Activated naive CD4-positive, alpha-beta T cell treated with anti-CD3 and anti-CD28 coated beads for 36 hours (primary cell): ENCODE measurements at places on chromosomes 2 and 18.

GRCh38 chr2:168773719-168774521 is 28.5 kb upstream of the NOSTRIN start:
- no peaks in the 10 kb centered on the region for H3K27me3 ChIP-seq
- peak; percentile 21 for DNase-seq
- no peaks in the 10 kb centered on the region for H3K4me1 ChIP-seq
- H3K4me3 ChIP-seq = no peak overlapping the region

DNA sequence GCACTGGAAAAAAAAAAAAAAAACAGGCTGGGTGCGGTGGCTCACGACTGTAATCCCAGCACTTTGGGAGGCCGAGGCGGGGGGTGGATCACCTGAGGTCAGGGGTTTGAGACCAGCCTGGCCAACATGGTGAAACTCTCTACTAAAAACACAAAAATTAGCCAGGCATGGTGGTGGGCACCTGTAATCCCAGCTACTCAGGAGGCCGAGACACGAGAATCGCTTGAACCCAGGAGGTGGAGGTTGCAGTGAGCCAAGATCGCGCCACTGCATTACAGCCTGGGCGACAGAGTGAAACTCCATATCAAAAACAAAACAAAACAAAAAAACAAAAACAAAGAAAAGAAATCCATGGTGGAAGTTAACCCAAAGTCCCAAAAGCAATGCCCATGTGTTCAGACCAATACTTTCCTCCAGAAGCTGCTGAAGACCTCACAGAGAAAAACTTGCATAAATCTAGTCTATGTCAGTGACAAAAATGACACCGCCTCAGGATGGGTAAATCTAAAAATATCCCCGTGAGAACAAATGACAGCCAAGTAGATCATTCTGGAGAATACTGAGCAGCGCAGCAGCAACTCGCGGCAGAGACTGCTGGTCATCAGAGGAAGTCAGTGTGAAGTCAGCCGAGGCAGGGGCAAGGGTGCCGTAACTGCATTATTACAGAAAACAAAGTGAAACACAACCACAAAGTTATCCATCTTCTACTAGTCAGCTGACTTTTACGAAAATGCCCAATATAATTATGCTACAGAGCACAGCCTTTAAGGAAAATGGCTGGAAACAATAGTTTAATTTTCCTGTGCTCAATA is 41.0 kb downstream of the LPIN2 start:
- H3K36me3 ChIP-seq = peaks cover 11% of the 10 kb centered on the region
- DNase-seq = peak; percentile 83
- no peaks in the 10 kb centered on the region for H3K27me3 ChIP-seq
- H3K4me3 ChIP-seq = peak overlapping the region; percentile 77
- peaks cover 86% of the 10 kb centered on the region for H3K4me1 ChIP-seq
- H3K27ac ChIP-seq = peak overlapping the region; percentile 100

DNA sequence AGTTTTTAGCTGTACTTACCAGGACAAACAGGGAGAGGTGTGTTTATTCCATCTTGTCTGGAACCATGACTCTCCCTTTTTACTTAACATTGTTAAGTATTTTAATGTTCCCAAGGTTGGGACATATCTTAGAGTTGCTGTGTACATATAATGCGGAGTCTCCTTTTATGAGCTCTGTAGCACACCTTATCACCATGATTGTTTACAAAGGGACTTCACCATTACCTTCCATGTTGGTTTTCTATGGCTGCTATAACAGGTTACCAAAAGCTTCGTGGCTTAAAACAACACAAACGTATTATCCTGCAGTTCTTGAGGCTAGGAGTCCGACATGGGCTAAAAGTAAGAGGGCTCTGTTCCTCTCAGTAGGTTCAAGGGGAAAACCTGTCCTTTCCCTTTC is 164.3 kb downstream of the GALNT1 start:
- H3K36me3 ChIP-seq = peaks cover 2% of the 10 kb centered on the region
- H3K4me3 ChIP-seq = no peak overlapping the region
- H3K27ac ChIP-seq = no peak overlapping the region
- H3K4me1 ChIP-seq = no peaks in the 10 kb centered on the region
- H3K27me3 ChIP-seq = peaks cover 8% of the 10 kb centered on the region

GRCh38 chr18:69961718-69962117 is 14.0 kb upstream of the CD226 start:
- no peaks in the 10 kb centered on the region for H3K36me3 ChIP-seq
- H3K27ac ChIP-seq = no peak overlapping the region
- H3K4me3 ChIP-seq = no peak overlapping the region
- DNase-seq = no peak
- H3K27me3 ChIP-seq = no peaks in the 10 kb centered on the region

GRCh38 chr18:79553154-79553553 is 126.4 kb upstream of the CTDP1 start:
- H3K36me3 ChIP-seq = no peaks in the 10 kb centered on the region
- H3K27me3 ChIP-seq = no peaks in the 10 kb centered on the region
- H3K27ac ChIP-seq = no peak overlapping the region
- no peak for DNase-seq

DNA sequence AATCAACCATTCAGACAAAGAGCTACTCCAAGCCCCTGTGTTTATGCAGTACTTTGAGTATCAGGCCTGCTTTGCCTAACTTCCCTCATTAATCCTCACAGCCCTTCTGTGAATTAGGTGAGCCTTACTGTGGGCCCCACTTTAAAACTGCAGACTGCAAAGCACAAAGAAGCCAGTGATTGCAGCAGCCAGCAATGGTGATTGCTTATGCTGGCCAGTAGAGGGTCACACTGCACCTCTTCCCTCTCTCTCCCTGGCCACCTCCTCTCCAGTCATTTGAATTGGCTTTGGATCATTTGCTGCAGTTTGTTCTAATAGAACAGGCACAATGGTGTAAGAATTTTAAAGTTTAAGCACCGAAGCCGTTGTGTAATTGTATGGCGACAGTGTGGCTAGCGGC is 229.9 kb downstream of the AGPS start:
- H3K36me3 ChIP-seq = no peaks in the 10 kb centered on the region
- no peak overlapping the region for H3K4me3 ChIP-seq
- peaks cover 3% of the 10 kb centered on the region for H3K4me1 ChIP-seq
- no peak overlapping the region for H3K27ac ChIP-seq
- DNase-seq = no peak
- peaks cover 7% of the 10 kb centered on the region for H3K27me3 ChIP-seq

- peaks cover 3% of the 10 kb centered on the region for H3K27me3 ChIP-seq
- no peaks in the 10 kb centered on the region for H3K4me1 ChIP-seq
- H3K4me3 ChIP-seq = no peak overlapping the region
- H3K27ac ChIP-seq = no peak overlapping the region
- DNase-seq = no peak
- H3K36me3 ChIP-seq = no peaks in the 10 kb centered on the region
Observed at GRCh38 chr2:11391942-11392266, 47.5 kb upstream of the ROCK2 start.

GRCh38 chr2:174780191-174780840 is 16.0 kb upstream of the CHRNA1 start:
- H3K36me3 ChIP-seq = no peaks in the 10 kb centered on the region
- H3K27me3 ChIP-seq = no peaks in the 10 kb centered on the region
- H3K4me3 ChIP-seq = no peak overlapping the region
- DNase-seq = no peak

DNA sequence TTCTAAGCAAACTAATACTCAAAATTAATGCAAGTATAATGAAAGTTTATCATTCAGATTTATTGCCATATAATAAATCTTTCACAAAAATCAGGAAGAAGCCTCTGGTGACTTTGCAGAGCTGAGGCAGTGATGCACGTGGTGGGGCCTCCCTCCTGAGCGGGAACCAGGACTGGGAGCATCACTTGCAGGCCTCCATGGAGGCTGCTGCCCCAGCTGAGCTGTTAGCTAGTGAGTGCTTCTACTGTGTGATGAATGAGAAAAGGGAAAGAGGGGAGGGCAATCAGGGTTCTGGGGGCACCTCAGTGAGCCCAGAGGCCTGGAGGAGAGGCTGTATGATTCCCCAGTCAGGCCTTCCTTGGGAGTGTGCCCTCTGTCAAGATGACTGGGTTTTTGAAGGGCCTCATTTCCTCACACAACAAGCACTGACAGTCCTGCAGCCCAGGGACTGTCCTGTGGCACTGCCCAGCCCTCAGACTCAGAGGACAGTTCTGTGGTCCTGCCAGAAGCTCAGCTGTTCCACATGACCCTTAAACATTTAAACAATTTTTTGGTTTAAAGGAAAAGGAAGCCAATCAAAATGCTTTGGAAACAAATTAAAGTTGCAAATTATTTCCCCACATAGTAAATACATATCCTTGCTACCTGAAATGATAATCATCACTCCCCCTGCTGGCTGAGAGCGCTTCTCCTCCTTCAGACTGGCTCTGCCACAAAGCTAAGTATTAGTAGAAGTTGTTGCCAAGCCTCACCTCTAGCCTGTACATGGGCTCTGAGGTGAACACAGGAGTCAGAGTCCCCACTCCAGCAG is 90.9 kb upstream of the SMAD7 start:
- H3K36me3 ChIP-seq = peaks cover 41% of the 10 kb centered on the region
- H3K4me3 ChIP-seq = no peak overlapping the region
- DNase-seq = peak; percentile 46
- no peaks in the 10 kb centered on the region for H3K27me3 ChIP-seq
- no peak overlapping the region for H3K27ac ChIP-seq
- H3K4me1 ChIP-seq = no peaks in the 10 kb centered on the region

- H3K27ac ChIP-seq = no peak overlapping the region
Observed at GRCh38 chr18:78813156-78813555, 166.5 kb upstream of the SALL3 start.

GRCh38 chr2:146934921-146935320 is 909.9 kb upstream of the ACVR2A start:
- H3K36me3 ChIP-seq = no peaks in the 10 kb centered on the region
- DNase-seq = no peak
- H3K27me3 ChIP-seq = peaks cover 10% of the 10 kb centered on the region
- no peak overlapping the region for H3K4me3 ChIP-seq

- peaks cover 5% of the 10 kb centered on the region for H3K27me3 ChIP-seq
- no peaks in the 10 kb centered on the region for H3K36me3 ChIP-seq
- DNase-seq = no peak
- no peaks in the 10 kb centered on the region for H3K4me1 ChIP-seq
Observed at GRCh38 chr2:20674974-20675679, 8.2 kb downstream of the GDF7 start.

DNA sequence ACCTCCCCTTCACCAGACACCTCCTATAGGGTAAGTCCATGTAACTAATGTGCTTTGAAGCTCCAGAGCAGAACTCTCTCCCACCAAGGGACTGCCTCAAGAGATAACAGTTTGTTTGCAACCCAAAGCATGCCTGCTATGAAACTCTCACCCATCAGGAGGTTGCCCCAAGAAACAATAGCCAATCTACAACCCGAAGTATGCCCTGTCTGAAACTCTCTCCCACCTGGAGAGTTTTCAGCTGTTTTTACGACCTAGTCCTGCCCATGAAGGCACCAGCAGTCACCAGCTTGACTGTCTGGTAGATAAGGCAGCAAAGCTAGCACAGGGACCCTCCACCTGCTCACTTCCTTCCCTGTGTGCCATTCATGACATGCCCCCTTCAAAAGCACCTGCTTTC is 533.9 kb upstream of the CRIM1 start:
- H3K27me3 ChIP-seq = peaks cover 6% of the 10 kb centered on the region
- no peak overlapping the region for H3K27ac ChIP-seq
- no peaks in the 10 kb centered on the region for H3K4me1 ChIP-seq
- no peaks in the 10 kb centered on the region for H3K36me3 ChIP-seq
- no peak for DNase-seq

GRCh38 chr18:50297621-50298442 is 10.3 kb upstream of the CXXC1 start:
- H3K27ac ChIP-seq = no peak overlapping the region
- H3K4me3 ChIP-seq = peak overlapping the region; percentile 68
- H3K36me3 ChIP-seq = no peaks in the 10 kb centered on the region
- DNase-seq = peak; percentile 88
- peaks cover 19% of the 10 kb centered on the region for H3K27me3 ChIP-seq
- H3K4me1 ChIP-seq = peaks cover 5% of the 10 kb centered on the region

DNA sequence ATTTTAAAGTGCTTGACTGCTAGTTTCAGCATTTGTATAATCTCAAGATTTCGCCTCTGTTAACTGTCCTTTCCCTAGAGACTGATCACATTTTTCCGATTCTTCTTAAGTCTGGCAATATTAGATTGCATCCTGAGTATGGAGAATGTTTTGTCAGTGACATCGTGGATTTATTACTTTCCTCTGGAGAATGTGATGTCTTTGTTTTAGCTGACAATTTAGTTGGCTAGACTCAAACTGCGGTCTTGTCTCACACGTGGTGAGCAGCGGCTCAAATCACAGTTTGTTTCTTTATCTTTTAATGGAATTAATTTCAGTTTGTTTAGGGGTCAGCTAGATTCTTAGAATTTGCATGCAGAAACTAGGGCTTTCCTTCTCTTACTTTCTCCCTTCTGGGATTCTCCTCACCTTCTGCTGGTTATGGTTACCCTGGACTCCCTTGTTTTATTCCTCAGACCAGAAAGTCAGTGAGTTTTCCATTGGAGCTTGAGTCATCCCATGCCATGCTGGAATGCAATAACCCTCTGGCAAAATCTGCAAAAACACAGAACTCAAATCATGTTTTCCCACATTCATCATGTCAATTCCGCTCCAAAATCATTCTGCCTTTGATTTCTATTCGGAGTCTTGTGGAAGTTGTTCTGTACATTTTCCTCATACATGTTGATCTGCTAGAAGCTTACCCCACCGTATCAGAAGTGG is 327.2 kb upstream of the TRIB2 start:
- no peaks in the 10 kb centered on the region for H3K27me3 ChIP-seq
- H3K36me3 ChIP-seq = no peaks in the 10 kb centered on the region
- DNase-seq = no peak
- H3K4me1 ChIP-seq = peaks cover 1% of the 10 kb centered on the region
- no peak overlapping the region for H3K4me3 ChIP-seq

DNA sequence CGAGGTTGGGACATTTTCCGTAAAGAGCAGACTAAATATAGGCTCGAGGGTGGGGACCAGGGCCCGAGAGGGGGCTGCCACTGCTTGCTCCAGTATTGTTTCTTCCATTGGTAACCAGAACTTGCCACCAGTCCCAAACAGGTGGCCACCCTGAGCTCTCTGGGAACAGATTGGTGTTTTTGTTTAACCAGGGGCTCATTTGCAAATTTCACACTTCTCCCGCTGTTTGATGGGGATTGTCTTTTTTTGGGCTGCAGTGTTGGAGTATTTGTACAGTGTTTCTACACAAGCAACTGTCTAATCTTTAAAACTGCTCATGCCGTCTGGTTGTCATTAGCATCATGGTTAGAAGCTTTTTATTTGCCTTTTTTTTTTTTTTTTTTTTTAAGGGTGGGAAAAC is 8.5 kb downstream of the AGAP1 start:
- H3K27ac ChIP-seq = no peak overlapping the region
- H3K36me3 ChIP-seq = no peaks in the 10 kb centered on the region

GRCh38 chr2:8611246-8611645 is 70.6 kb upstream of the ID2 start:
- H3K4me3 ChIP-seq = no peak overlapping the region
- peaks cover 9% of the 10 kb centered on the region for H3K4me1 ChIP-seq

GRCh38 chr2:192090911-192091310 is 103.8 kb downstream of the TMEFF2 start:
- no peaks in the 10 kb centered on the region for H3K27me3 ChIP-seq
- H3K4me3 ChIP-seq = no peak overlapping the region
- DNase-seq = no peak
- no peak overlapping the region for H3K27ac ChIP-seq
- H3K4me1 ChIP-seq = no peaks in the 10 kb centered on the region
